Activated T-helper 9 cell treated with anti-CD3 and anti-CD28 coated beads, Interleukin-2, amount 50 U/mL, for 16 hours (primary cell): ENCODE measurements at places on chromosomes 11 and 22.

- DNase-seq: no peak
Observed at GRCh38 chr22:24920029-24920428, 26.5 kb downstream of the LHFPL7 start.

DNA sequence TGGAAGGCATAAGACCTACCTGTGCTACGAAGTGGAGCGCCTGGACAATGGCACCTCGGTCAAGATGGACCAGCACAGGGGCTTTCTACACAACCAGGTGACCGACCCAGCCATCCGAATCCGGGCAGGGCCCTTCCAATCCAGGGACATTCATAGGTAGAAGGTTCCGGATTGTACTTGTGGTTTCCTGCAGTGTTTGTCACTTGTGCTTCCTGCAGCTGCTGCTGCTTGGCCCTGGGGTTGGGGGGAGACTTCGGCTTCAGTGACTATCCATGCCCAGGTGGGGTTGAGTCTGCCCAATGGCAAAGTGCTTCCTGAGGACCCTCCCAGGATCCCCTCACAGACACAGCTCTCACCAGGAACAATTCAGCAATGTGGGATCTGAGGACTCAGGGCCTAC, 2.2 kb downstream of the APOBEC3A start:
- no peak for DNase-seq

- no peak for DNase-seq
Observed at GRCh38 chr11:102295045-102295444, 22.2 kb upstream of the BIRC3 start.

DNA sequence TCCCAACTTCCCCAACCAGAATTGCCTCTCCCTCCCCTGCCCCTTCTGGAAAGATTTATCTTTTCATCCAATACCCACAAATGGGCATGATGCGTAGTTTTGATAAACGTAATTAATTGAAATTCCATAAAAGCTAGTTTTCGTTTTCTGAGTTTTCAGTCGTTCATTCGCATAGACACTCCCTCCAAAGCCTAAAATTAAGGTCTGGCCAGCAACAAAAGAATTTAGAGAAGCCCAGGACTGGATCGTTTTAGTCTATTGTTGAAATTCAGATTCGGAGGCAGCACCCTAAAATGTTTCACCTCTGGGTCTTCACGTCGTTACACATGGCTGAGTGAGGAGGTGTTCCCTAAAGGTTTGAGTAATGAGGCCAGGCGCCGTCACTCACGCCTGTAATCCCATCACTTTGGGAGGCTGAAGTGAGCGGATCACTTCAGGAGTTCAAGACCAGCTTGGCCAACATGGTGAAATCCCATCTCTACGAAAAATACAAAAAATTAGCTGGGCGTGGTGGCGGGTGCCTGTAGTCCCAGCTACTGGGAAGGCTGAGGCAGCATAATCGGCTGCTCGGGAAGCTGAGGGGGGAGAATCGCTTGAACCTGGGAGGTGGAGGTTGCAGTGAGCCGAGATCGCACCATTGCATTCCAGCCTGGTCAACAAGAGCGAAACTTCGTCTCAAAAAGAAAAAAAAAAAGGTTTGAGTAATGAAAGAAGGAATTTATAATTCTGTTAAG, 589 bp upstream of the NDUFC2 start:
- DNase-seq: no peak

- DNase-seq: no peak
Observed at GRCh38 chr11:92873551-92873950, 95.9 kb upstream of the MTNR1B start.

DNA sequence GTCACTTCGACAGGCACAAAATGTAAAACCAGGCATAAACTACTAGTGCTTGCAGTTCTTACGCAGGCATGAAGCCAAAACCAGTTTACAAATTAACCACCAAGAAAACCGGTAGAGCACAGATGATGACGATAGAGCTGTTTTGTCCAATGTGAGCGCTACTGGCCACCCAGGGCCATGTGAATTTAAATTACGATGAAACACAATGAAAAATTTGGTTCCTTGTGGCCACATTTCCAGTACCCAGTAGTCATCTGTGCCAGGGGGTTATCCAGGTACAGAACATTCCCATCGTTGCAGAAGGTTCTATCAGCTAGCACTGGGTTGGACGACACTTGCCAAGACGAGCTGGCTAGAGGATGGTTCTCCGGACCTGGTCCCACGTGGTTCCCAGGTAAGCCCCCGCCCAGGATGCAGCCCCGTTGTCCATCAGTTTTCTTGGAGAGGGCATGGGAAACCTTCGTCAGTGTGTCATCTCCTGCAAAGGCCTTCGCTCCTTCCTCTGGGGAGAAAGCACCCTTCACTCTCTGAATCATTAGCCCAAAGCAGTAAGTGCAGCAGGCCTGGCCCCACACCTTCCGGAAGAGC, 1.1 kb upstream of the CD81 start:
- DNase-seq: no peak

DNA sequence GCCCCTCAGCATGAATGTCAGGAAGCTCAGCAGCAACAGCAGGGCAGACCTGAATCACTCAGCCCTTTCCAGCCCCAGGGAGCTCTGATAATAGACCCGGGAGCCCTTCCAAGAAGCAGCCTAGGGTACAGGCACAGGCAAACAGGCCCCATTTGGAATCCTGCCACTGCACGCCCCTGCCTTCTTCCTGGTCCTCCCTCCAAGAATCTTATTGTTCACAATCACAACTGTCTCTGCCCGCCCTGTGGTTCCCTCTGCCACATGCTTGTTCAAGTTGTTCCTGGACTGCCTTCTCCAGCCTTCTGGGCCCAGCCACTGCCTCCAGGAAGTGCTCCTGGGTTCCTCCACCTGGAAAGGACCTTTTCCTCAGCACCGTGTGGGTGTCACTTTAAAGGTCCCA, 54.6 kb downstream of the LRRC32 start:
- DNase-seq: no peak

- no peak for DNase-seq
Observed at GRCh38 chr11:65034423-65034822, 6.6 kb upstream of the SAC3D1 start.

GRCh38 chr11:127070808-127071207, 70.2 kb upstream of the KIRREL3 start:
- DNase-seq: no peak

DNA sequence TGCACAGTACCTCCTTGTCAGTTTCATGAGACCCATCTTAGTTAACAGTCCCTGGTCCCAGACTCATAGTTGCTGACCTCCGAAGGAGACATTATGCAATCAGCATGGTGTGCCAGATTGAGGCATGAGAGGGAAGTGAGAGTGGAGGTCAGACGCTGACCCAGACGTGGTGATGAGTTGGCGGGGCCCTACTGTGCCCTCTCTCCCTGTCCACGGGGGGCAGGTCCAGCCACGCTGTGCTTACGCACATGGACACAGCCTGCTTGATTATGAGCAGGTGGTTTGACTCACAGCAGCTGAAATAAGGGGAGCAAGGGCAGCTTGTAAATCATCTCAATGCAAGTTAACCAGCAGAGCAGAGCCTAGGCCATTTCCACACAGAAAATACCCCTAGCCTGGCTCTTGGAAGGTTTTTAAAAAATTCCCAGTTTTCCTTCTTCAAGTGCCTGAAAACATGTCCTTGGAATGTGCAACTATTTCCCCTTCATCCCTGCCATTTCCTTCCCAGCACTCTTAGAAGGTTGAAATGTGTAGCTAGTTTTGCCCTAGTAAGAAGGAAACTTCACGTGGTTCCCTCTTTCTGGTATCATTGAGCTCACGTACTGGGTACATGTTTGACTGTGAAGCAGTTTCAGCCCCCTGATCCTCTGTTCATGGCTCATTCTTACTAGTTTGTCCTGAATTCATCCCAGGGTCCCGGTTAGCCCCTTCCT, 122.6 kb upstream of the SORL1-AS1 start:
- no peak for DNase-seq

GRCh38 chr11:24389575-24389974, 107.3 kb upstream of the LUZP2 start:
- no peak for DNase-seq

DNA sequence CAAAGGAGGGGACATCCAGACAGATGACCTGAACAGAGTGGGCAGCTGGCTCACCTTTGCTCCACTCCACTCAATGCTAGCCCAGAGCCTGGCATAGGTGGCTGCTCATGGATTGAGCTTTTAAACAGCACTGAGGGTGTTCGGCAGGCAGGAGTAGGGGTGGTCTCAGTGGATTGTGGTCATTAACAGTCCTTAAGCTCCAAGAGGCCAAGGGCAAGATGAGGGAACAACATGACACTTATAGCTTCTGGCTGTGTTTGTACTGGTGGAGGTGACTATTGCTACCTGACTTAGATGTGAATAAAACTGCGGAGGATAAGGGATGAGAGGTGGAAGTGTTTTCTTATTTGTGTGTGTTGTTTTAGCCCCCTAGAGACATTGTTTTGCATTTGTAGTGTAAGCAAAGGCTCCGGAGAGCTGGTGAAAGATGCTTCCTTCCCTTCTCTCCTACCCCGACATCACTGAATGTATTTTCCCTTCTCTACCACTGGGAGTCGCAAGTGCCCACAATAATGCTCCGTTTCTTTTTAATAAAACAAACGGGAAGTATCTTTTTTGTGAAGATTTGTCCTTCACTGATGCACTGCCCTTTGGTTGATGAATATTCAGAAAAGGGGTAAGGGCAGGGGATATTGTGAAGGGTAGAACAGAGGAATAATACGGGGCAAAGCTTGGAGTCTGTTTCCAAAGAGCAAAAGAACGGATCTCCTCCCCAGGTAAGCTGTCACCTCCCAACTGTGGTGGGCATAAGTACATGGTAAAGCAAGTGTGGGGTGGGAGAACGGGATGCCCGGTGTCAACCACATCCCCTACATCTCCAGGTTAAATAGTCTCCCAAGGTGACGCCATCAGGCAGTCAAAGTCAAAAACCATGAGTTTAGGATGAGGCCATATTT, 27.5 kb upstream of the MTNR1B start:
- no peak for DNase-seq

- no peak for DNase-seq
Observed at GRCh38 chr11:68048681-68049508, 10.1 kb downstream of the TCIRG1 start.

- no peak for DNase-seq
Observed at GRCh38 chr22:45903355-45904135, 73.4 kb downstream of the WNT7B start.

DNA sequence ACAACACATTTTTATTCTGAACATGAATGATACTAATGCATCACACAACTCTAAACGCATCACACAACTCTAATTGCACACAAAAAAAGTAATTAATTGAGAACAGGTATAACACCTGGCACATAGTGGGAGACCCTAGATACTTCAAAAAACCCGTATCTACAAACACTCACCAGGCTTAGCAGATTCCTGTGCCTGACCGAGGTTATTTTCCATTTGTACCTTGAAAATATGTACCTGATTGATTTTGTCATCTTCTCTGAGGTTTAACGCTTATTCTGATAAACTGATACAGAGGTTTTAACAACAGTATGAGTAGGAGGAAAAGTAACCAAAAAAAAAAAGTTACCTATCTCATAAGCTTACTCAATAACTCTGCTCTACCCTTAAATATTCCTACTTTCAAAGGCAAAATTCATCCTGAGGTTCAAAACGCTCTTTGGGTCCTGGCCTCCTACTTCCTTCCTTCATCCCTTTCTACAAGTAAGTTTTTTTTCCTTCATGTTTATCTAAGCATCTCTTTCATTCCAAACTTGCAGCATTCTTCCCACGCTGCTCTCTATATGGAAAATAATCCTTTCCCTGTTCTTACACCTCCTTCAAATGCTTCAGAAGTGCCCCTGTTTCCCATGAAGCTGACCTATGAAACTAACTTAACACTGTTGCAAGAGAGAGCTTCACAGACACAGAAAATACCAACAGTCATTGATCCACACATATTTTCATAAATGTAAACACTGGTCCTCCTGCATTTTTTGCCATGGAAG, 73.3 kb downstream of the ETS1 start:
- no peak for DNase-seq

DNA sequence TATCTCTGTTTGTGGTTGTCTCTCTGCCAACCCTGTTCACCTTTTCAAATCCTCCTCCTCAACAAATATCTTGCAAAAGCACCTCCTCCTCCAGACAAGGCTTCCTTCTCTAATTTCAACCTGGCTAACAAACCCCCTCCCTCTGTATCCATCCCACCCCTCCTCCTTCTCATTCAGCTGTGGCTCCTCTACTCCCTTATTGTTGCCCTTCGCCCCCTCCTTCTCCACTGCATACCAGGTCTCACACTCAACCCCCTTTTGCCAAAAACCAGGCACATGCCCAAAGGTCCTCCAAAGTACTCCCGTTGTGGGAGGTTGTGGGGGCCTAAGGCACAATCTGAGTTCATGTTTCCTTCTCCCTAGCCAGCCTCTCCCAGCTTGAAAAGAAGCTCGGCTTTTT, 110.6 kb downstream of the JRKL start:
- no peak for DNase-seq

GRCh38 chr22:20653012-20653794, 120.7 kb upstream of the SERPIND1 start:
- DNase-seq: no peak

DNA sequence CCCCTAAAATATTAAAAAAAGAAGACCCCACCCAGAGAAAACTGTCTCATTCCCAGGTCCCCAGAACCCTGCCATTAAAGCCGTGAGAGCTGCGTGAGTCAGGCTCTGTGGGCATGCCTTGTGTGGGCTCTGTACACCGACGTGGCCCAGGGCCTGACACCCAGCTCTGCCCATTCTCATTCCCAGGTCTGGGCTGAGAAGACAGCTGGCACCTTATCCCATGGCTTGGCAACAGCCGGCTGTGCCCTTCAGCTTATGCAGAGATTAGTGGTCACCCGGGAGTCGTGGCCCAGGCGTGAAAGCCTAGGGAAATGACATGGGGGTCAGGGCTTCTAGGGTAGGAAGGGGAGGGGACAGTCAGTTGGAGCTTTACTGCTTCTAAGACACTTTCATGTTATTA, 31.9 kb downstream of the OTOG start:
- DNase-seq: no peak

- no peak for DNase-seq
Observed at GRCh38 chr11:1116104-1116503, 41.4 kb downstream of the MUC2 start.

DNA sequence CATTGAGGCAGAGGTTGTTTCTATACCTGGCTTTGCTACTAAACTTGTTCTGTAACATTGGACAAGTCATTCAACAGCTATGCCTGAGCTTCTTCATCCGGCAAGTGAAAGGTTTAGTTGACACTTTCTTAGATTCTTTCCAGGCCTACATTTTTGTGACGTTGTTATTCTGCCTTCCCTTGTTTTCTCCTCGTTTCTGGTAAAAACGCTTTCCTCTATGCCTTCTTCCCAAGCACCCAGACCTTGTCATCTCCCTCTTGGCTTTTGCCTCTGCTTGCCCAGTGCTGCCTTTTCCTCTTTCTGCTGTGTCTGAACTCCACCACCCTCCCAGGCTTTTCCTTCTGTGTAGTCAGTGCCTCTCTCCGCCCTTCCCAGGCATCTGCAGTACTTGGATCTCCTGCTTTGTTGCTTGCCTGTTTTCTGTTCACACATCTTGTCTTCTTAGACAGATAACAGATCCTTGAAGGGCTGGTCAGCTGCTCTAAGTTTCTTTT, 1.4 kb upstream of the AMOTL1 start:
- DNase-seq: no peak
